ENCODE measurements at places on chromosomes 5 and 9. TPM values are rescaled to one million over a fixed set of nuclear protein-coding genes. Genes with fewer than 3 reads are reported as not detected.

DNA sequence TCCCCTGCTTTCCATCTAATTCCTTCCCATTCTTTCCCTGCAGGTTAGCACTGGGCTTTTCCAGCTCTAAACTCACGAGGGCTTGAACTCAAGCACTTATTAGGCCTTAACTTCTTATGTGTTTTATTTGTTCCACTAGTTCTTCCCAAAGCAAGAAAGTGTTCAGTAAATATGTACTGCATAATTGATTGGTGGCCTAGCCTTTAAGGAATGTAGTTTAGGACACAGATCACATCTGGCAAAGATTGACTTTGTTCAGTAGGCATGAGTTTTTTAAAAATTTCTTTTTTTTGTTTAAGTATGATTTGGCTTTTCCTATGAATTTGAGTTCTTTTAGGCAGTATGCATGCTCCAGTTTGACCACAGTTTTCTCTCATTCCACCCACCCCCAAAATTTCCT is 285.2 kb downstream of the NPR3 start:
- no peaks in the 10 kb centered on the region for H3K4me1 ChIP-seq
- H3K27me3 ChIP-seq, result no peaks in the 10 kb centered on the region
- no peak overlapping the region for H3K4me3 ChIP-seq
- DNase-seq, result no peak

DNA sequence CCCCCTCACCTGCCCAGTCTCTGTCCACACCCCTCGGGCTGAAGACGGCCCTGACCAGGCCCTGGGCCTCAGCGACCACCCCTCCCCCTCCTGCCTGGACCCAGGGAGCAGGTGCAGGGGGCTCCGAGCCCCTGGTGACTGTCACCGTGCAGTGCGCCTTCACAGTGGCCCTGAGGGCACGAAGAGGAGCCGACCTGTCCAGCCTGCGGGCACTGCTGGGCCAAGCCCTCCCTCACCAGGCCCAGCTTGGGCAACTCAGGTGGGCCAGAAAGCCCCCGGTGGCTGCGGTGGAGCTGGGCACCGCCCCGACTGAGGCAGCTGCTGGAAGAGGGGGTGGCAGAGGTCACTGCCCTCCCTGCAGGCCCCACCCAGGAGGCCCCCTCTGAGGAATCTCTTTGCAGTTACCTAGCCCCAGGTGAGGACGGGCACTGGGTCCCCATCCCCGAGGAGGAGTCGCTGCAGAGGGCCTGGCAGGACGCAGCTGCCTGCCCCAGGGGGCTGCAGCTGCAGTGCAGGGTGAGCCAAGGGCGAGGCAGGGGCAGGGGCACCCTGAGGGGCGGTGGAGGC is 7.7 kb downstream of the ENTPD8 start:
- H3K27me3 ChIP-seq, result no peaks in the 10 kb centered on the region
- no peaks in the 10 kb centered on the region for H3K36me3 ChIP-seq
- H3K4me3 ChIP-seq, result no peak overlapping the region
- DNase-seq, result no peak
- peaks cover 3% of the 10 kb centered on the region for H3K4me1 ChIP-seq
- H3K27ac ChIP-seq, result no peak overlapping the region

DNA sequence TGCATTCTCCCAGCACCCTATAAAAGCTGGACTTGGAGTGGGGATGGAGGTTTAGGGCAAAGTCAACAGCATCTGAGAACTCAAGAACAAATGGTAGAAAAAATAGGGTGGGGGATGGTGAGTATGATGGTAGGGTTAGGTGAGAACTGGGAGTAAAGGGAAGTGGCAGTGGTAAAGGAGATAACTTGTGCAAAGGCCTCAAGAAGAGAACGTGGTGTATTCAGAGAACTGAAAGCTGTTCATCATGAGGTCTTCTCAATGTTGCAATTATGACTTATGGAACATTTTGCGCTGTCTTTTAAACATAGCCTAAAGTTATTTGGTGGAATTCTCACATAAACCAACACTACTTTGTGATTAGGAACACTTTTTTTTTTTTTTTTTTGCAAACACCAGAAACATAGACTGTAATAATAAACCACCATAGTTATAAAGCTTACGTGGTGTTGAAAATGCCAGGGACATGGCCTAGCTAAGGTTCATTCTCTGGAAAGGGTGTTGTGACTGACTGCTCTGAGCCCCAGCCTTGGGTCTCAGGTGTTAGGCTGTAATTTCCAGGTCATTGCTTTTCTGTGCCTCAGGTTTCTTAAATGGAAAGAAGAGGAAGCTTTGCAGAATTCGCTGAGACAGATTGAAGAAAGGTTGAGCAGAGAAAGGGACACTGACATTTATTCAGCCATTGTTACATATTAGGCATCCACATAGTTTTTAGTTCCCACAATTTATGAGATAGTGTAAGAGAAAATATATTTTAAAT is 19.2 kb upstream of the TXNDC8 start:
- H3K4me3 ChIP-seq, result no peak overlapping the region
- no peak overlapping the region for H3K27ac ChIP-seq
- no peaks in the 10 kb centered on the region for H3K27me3 ChIP-seq

DNA sequence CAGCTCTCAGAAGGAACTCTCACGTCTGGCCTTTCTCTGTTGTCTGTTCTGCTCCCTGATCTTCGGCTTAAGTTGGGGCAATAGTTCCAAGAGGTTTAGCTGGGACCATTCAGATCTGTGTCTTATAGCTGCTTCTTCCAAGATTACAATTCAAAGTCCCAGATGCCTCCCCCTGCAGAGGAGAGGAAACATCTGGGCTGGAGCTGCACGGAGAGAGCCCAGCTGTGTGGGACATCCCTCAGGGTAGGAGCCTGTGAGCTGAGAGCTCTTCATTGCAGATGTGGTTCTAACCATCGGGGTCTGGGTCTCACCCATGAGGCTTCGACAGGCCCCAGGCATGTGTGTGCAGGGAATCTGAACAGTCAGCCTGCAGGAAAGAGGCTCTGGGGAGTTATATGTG is 9.0 kb upstream of the PHF19 start:
- H3K4me3 ChIP-seq, result no peak overlapping the region
- H3K36me3 ChIP-seq, result no peaks in the 10 kb centered on the region
- no peaks in the 10 kb centered on the region for H3K27me3 ChIP-seq
- no peak overlapping the region for H3K27ac ChIP-seq
- no peaks in the 10 kb centered on the region for H3K4me1 ChIP-seq
- DNase-seq, result no peak

- no peak overlapping the region for H3K4me3 ChIP-seq
- no peaks in the 10 kb centered on the region for H3K4me1 ChIP-seq
- no peaks in the 10 kb centered on the region for H3K27me3 ChIP-seq
- no peak for DNase-seq
- no peak overlapping the region for H3K27ac ChIP-seq
- no peaks in the 10 kb centered on the region for H3K36me3 ChIP-seq
Observed at GRCh38 chr5:95069021-95069420, 215.9 kb downstream of the MCTP1 start.

GRCh38 chr5:168110384-168110783 is 181.1 kb upstream of the WWC1 start:
- H3K27ac ChIP-seq, result no peak overlapping the region
- H3K4me1 ChIP-seq, result no peaks in the 10 kb centered on the region
- no peak overlapping the region for H3K4me3 ChIP-seq

GRCh38 chr9:75540185-75540584 is 350.3 kb upstream of the PCSK5 start:
- no peaks in the 10 kb centered on the region for H3K4me1 ChIP-seq
- no peak for DNase-seq
- H3K4me3 ChIP-seq, result no peak overlapping the region
- H3K27me3 ChIP-seq, result no peaks in the 10 kb centered on the region
- no peaks in the 10 kb centered on the region for H3K36me3 ChIP-seq

DNA sequence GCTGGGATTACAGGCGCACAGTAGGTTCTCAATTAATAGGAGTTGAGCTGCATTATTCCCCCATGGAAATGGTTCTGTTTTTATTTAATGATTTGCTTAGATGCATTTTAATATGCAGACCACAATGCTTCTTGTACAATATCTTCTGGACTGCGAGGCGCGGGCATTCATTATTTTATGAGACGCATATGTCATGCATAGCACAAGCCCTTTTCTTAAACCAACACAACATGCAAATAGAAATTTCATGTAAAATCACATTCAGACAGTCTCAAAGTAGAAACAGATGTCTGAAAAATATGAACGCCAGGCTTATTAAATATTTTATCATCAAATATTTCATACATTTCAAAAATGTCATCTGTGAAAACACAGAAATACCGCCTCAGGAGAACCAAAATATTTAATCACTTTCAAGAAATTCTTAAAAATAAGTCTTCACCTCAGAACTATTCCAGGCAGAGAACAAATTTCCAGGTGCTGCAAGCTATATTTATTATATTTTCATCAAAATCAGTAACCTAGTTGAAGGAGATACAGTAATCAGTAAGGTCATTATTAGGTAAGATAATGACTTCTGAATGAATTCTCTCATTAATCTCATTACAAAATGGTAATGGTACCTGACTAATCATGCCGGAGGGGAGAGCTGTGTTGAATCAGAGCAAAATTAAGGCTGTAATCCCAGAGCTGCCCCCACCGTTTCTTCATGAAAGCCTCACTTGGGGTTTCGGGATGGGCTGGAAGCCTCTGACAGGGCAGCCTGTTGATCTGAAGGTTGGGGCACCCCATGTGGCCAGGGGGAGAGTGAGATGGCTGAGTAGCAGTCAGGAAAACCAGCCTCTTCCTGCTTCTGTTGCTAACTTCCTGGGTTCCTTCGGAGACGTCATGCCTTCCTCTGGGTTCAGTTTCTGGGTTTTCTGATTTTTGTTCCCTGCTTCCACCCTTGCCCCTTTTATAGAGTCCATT is 133.9 kb upstream of the ZNF618 start:
- no peak overlapping the region for H3K4me3 ChIP-seq
- no peaks in the 10 kb centered on the region for H3K27me3 ChIP-seq
- H3K36me3 ChIP-seq, result no peaks in the 10 kb centered on the region
- no peaks in the 10 kb centered on the region for H3K4me1 ChIP-seq

DNA sequence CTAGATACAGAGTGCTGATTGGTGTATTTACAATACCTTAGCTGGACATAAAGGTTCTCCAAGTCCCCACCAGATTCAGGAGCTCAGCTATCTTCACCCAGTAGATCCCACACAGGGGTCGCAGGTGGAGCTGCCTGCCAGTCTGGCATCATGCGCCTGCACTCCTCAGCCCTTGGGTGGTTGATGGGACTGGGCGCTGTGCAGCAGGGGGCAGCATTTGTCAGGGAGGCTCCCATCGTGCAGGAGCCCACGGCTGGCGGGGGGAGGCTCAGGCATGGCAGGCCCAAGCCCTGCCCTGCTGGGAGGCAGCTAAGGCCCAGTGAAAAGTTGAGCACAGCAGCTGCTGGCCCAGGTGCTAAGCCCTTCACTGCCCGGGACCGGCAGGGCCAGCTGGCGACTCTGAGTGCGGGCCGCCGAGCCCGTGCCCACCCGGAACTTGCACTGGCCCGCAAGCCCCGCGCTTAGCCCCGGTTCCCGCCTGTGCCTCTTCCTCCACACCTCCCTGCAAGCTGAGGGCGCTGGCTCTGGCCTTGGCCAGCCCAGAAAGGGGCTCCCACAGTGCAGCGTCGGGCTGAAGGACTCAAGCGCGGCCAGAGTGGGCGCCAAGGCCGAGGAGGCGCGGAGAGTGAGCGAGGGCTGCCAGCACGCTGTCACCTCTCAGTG is 314.1 kb upstream of the ATP10B start:
- H3K4me3 ChIP-seq, result no peak overlapping the region
- no peak for DNase-seq
- no peak overlapping the region for H3K27ac ChIP-seq

DNA sequence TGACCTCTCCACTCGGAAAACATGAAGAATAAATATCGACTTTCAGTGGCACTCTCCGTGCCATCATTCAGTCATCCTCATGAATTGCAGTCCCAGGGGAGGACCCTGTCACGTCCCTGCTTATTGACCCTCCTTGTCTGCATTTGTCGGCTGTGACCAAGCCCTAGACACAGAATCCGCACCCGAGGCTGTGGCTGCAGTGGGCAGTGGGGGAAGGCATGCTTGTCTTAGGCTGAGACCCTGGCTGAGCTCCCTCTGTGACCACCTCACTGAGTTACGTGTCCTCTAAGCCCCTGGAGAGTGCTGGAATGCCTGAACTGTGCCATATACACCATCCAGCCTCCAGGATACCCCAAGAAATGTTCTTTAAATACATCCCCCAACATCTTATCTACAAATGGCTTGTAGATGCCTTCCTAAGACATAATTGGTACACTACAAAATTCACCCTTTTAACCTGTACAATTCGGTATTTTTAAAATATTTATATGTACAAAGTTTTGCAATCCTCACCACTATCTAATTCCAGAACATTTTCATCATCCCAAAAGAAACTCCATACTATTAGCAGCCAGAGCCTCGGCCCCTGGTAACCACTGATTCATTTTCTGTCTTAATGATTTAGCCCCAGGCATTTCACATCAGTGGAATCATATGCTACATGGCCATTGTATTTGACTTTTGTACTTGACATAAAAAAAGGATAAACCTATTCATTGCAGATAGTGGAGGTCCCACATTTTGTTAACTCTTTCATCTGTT is 80.8 kb upstream of the ICE1 start:
- no peak overlapping the region for H3K4me3 ChIP-seq
- no peaks in the 10 kb centered on the region for H3K4me1 ChIP-seq
- no peak overlapping the region for H3K27ac ChIP-seq
- no peaks in the 10 kb centered on the region for H3K36me3 ChIP-seq
- no peak for DNase-seq

DNA sequence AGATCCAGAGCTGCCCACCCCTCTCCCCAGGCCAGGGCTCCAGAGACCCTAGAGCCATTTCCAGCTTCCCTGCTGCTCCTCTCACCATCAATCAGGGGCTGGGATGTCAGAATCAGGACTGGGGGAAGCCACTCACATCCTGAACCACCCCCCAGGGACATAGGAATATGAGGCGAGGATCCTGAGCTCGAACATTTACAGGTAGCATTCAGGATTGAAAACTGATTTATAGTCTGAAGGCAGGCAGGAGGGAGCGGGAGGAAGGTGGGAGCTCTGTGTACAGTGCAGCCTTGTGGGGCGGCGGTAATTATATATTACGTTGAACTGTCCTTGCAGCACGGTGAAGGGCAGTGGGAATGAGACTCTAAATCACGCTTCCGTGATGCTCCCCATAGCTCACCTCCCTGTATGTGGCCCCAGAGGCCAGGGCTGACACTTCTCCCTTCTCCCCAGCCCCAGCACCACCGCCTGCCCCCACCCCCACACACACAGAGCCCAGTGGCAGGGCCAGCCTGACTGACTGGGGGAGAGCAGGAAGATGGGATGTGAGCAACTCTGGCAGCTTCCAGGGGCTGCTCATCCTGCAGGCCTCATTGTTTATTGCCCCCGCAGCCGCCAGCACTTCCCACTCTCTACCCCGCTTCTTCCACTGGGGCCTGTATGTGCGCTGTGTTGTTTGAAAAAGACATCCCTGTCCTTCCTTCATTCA is 76.0 kb upstream of the HSPA9 start:
- no peak for DNase-seq
- H3K27me3 ChIP-seq, result no peaks in the 10 kb centered on the region
- no peak overlapping the region for H3K4me3 ChIP-seq
- no peak overlapping the region for H3K27ac ChIP-seq
- no peaks in the 10 kb centered on the region for H3K4me1 ChIP-seq

- peaks cover 3% of the 10 kb centered on the region for H3K4me1 ChIP-seq
- H3K27me3 ChIP-seq, result no peaks in the 10 kb centered on the region
- H3K4me3 ChIP-seq, result no peak overlapping the region
Observed at GRCh38 chr5:33299621-33300208, 141.1 kb upstream of the TARS1 start.

GRCh38 chr5:348726-349125 is 27.2 kb downstream of the AHRR start:
- no peak overlapping the region for H3K27ac ChIP-seq
- no peaks in the 10 kb centered on the region for H3K4me1 ChIP-seq
- DNase-seq, result peak; percentile 15

CXCL14 gene
- total RNA-seq, result 45.5 TPM

ZDHHC12 gene
- 15.7 TPM for total RNA-seq

ZBTB6 gene
- 17.4 TPM for total RNA-seq

GMCL2 gene
- total RNA-seq, result not detected

GFPT2 gene
- total RNA-seq, result 60.0 TPM

FGF1 gene
- 6.6 TPM for total RNA-seq
